ENCODE measurements at places on chromosomes 13 and 19. TPM values are rescaled to one million over a fixed set of nuclear protein-coding genes. Genes with fewer than 3 reads are reported as not detected.

- DNase-seq = no peak
Observed at GRCh38 chr13:110506859-110507566, 54.5 kb downstream of the RAB20 start.

GRCh38 chr13:32040689-32041088 is 9.1 kb downstream of the FRY start:
- no peak for DNase-seq

Gene METTL21C
- not detected for total RNA-seq

DNA sequence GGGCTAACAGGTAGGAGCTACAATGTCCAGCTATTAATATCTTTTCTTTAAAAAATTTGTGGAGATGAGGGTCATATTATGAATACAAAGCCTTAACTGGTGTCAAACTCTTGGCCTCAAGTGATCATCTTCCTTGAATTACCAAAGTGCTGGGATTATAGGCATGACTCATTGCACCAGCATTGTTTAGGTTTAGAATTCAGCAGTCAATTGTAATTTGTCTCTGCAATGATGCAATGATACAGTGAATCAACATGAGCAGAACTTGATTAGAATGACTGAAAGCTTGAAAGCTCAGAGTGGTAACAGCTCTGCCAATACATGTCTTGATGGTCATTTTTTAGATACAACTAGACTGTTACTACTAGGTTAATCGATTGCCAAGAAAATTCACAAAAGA is 752.8 kb upstream of the MIR17HG start:
- no peak for DNase-seq

DNA sequence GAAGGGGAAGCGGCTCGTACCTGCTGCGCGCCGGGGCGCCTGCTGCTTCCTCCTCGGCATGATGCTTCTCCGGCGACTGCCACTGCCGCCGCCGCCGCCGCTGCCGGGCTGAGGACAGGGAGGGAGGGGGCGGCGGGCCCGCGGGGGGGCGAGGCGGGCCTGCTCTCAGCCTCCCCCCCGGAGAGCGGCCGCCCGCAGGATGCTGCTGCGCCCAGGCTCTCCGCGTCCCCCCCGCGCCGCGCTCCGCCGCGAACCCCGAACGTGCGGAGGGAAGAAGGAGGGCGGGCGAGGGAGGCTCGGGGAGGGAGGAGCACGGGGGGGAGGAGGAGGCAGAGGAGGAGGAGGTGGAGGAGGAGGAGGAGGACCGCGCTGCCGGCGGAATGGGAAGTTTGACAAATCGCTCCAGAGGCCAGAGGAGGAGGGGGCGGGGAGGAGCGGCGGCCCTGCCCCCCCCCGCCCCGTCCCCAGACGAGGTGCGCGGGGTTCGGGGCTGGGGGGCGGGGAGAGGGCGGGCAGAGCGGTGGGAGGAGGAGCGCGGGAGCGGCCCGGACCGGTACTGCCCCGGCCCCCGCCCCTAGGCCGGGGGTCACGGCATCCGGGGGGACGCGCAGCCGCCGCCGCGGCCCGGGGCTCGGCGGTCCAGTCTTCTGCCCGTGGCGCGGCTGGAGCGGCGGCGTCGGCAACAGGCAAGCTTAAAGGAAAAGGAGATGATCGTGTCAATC is at the start of gene TSHZ3:
Gene TSHZ3 (minus strand): TSS at position 277 of the 722 bp plus-strand sequence. CDS start 217 bp downstream, at position 60.
- DNase-seq = no peak

DNA sequence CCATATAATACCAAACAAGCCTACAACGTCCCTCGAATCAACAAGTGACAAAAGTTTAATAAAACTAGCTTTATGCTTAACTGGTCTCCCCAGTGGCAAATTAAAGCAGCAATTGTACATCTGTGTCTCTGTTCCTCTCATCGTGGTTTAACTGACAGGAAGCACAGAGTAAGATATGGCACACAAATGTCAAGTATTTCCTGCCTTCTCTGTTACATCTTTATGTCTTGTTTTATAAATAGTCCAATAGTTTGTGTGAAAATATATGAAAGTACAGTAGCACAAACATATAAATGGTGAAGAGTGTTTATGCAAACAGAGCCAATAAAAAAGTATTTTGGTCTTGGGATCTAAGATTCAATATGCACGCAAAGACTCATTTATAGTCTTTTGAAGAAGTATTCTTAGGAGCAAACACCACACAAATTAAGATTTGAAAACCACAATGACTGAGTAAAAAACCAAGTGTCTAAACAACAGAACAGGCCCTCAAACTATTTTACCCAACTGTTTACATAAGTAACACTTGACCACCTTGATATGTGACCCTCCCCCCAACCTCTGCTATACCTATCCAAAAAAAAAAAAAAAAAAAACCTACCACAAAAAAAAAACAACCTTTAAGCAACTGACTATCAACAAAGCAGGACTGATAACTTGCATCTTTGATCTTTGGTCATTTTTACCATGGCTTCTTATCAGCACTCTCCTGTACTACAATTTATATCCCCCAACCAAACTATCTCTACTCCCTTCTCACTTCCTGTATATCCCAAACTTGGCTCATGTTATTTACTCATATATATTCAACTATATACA is 14.0 kb downstream of the ELF1 start:
- DNase-seq = no peak

DNA sequence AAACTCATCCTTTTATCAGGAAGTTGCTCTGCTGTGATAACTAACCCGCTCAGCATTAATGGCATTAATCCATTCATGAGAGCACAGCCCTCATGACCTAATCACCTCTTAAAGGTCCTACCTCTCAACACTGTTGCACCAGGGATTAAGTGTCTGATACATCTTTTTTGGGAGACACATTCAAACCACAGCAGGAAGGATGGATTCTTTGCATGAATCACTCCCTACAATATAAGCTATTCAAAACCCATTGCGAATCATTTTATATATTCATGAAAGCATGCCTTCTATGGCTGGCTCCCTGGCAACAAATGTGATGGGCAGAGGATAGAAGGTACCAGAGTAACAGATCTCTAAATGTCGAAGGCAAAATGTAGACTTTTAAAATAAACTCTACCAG is 27.6 kb downstream of the ARL11 start:
- no peak for DNase-seq

- no peak for DNase-seq
Observed at GRCh38 chr13:74325106-74325505, 190.9 kb upstream of the KLF12 start.

DNA sequence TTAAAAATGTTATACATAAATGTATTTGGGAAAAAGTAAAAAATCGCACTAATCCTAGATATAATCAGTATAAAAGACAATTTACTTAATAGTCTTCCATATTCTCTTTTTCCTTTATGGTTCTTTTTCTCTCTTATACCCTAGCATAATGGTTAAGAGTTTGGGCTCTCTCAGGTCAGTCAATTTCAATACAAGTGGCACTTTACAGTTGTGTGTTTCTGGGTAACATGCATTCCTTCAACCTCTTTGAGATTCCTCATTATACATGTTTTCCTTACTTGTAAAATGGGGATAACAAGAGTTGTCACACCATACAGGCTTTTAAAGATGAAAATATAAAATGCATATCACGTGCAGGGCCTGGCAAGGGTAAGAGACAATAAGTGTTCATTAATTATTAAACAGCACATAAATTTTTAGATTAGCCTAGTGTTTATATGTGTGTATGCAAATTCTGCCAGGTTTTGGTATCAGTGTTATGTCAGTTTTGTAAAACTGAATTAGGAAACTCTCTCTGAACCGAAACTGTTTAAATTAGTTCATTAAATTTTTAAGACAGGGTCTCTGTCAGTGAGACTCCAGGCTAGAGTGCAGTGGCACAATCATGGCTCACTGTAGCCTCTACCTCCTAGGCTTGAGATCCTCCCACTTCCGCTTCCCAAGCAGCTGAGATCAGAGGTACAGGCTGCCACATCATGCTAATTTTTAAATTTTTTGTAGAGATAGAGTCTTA is 49.8 kb downstream of the ELF1 start:
- DNase-seq = peak; percentile 56

GRCh38 chr13:21320642-21321034 is 138.5 kb downstream of the ZDHHC20 start:
- no peak for DNase-seq

Gene ACP5
- 20.3 TPM for total RNA-seq

DNA sequence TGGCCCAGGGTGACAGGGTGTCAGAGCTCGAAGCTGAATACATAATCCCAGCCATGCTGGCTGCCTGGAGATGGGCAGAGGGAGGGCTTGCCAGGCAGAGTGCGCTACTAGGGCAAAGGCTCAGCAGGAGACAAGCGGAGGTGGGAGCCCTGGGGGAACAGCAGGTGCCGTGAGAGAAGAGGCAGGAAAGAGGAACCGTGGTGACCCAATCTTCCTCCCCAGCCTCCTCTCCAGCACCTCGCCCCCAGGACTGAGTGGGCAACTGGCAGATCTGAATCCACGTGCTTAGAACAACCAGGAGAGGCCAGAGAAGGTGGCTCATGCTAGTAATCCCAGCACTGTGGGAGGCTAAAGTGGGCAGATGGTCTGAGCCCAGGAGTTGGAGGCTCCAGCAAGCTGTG is 11.0 kb upstream of the CCL25 start:
- no peak for DNase-seq

- DNase-seq = no peak
Observed at GRCh38 chr19:334296-335071, 10.1 kb downstream of the MIER2 start.

Gene KLK1
- total RNA-seq = not detected

- DNase-seq = no peak
Observed at GRCh38 chr13:92589955-92590354, 636.7 kb upstream of the GPC6 start.

- DNase-seq = no peak
Observed at GRCh38 chr13:22235950-22236290, 565.0 kb downstream of the FGF9 start.

Gene CGB8
- not detected for total RNA-seq

Gene NEK5
- 0.13 TPM for total RNA-seq

DNA sequence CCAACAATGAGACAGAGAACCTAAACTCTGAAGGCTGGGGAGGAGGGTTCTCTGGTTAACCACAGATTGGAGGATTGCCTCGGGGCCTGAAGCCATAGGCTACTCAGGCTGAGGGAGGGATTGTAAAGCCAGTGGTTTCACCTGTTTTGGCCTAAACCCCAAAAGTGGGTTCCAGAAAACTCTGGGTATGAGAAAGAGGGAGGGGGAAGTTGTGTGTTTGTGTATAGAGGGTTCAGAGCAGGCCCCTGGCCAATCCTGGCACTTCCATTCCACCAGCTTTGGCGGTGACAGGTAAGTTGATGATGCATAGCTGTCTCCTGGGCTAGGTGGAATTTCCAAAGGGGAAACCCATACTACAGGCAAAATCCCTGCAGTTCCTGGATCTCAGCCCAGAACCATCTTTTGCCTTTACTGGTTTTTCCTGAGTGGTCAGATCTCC is 13.5 kb upstream of the CCDC97 start:
- peak; percentile 51 for DNase-seq

- peak; percentile 100 for DNase-seq
Observed at GRCh38 chr19:44890366-44891015, 563 bp upstream of the TOMM40 start.

Gene FSTL3
- 1.9 TPM for total RNA-seq

Gene NAPSA
- total RNA-seq = 1.3 TPM

- DNase-seq = no peak
Observed at GRCh38 chr19:1313695-1314613, 28.3 kb downstream of the EFNA2 start.

- DNase-seq = no peak
Observed at GRCh38 chr13:43100667-43101066, 77.3 kb downstream of the DNAJC15 start.

- peak; percentile 19 for DNase-seq
Observed at GRCh38 chr13:22064854-22065620, 394.2 kb downstream of the FGF9 start.

Gene CYP4F2
- total RNA-seq = not detected

Gene OVOL3
- total RNA-seq = not detected

DNA sequence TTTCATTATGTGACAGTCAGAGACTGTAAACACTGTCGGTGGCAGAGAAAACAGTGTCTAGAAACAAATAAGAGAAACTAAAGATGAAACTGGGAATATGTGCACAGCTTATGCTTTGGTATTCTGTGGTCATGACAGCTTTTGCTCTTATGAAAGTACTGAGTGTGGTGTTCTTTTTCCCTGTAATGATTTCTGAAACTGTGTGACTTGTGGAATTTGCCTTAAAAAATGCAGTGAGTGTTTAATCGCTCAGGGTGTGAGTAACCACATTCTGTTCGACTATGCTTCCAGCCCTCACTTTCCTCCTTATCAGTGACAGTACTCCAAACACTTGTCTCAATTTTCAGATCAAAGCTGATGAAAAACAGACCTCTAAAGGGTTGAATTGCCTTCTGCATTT is 66.9 kb upstream of the DIAPH3 start:
- DNase-seq = no peak

DNA sequence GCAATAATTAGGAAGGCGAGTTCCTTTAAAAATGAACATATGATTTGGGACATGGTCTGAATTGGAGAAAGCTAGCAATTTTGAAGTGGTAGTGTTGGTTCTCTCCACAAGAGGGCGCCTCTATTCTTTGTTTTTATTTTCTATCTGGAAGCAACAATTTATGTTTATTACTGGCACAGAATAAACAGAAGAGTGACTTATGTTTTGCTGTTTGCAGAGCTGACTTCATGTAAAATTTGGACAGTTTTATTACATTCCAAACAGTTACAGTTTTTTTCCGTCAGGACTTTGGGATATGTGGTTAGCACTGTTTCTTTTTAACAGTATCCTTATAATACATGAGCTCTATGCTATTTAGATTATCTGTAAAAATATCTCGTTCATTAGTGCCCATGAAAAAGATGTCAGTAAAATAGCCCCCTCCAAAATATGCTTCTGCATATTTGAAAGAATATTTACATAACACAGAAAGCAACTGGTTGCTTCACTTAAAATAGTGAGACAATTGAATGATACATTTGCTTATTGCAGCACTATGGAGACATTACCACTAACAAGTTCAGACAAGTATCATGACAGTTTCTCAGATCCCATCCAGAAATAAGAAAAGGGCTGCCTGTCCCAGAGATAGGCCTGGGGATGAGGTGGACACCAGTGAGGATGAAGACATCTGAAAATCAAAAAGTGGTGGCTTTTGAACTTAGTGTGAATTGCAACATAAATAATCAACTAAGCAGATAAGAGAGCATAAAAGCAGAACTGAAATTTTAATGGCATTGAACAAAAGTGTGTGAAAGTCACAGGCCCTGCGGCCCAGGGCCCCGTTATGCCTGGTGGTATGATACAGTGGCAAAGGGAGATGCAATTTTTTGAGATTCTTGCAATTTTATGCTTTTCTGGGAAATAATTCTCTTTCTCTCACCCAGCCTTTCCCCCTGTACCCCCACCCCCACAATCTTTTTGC is 32.3 kb upstream of the FGF9 start:
- peak; percentile 68 for DNase-seq

Gene TMIGD2
- 41.1 TPM for total RNA-seq

GRCh38 chr19:11452620-11453310 is 17.3 kb downstream of the PRKCSH start:
- no peak for DNase-seq

GRCh38 chr13:49454388-49455006 is 10.4 kb downstream of the SETDB2 start:
- DNase-seq = peak; percentile 42

Gene ZNF563
- total RNA-seq = 1.00 TPM

DNA sequence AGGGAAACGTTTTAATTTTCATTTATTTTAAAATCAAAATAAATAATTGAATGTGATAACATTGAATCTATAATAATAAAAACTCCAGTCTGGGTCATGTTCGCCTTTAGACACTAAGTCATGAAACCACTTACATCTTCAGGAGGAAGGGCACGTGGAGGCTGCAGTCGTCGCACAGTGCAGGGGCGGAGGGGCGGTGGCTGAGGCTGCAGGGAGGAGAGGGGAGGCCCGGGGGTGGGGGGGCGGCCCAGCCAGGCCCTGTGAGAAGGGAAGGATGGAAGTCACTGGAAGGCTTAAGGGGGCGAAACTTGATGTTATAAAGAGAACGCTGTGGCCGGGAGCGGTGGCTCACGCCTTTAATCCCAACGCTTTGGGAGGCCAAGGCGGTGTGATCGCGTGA is 14.9 kb upstream of the LATS2 start:
- DNase-seq = no peak

Data from natural killer cell (primary cell).